ENCODE measurements at places on chromosomes 7 and 10.

DNA sequence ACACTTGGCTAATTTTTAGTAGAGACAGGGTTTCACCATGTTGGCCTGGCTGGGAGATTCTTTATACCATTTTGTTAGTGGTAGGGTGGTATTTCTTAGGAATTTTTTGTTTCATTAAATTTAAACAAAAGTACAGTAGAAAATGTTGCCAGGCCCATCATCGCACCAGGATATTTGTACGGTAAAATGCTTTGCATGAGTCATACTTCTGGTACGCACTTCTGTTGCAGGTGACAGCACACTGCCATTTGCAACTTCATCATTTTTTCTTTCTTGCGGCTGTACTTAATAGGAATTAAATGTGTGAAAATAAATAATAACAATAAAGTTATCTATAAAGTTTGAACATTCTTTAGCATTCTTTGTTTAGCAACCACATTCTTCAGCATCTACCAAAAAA is 195.6 kb downstream of the SKAP2 start:
- DNase-seq, result no peak

DNA sequence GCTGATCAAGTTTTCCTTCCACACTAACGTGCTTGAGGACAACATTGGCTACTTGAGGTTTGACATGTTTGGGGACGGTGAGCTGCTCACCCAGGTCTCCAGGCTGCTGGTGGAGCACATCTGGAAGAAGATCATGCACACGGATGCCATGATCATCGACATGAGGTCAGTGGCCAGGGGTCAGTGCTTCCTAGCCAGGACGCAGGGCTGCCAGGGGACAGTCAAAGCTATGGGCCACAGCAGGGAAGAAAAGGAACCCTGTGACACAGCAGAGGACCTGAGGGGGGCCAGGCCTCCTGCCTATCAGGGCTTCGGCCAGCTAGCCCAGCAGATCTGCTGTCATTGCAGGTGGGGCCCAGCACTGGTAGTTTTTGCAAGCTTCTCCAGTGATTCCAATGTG is 5.2 kb downstream of the RBP3 start:
- DNase-seq, result no peak

- no peak for DNase-seq
Observed at GRCh38 chr7:50754241-50754640, 28.5 kb downstream of the GRB10 start.

DNA sequence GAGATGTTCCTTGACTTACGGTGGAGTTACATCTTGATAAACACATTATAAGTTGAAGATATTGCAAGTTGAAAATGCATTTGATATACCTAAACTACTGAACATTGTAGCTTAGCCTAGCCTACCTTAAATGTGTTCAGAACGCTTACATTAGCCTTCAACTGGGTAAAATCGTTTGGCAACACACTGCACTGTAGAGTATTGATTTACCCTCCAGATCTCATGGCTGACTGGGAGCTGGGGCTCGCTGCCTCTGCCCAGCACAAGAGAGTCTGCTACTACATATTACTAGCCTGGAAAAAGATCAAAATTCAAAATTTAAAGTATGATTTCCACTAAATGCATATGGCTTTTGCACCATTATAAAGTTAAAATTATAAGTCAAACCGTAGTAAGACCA is 7.5 kb upstream of the AGR3 start:
- DNase-seq, result no peak

- no peak for DNase-seq
Observed at GRCh38 chr7:132270517-132270916, 305.8 kb downstream of the PLXNA4 start.

DNA sequence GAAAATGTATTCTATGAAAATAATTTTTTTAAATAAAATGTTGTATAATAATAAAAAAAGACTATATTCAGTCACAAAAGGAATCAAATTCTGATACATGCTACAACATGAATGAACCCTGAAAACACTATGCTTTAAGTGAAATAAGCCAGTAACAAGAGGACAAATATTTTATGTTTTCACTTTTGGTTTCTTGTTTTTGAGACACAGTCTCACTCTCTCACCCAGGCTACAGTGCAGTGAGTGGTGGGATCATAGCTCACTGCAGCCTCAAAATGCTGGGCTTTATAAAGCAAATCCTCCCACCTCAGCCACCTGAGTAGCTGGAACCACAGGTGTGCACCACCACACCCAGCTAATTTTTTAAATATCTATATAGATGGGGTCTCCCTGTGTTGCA is 64.2 kb downstream of the CNOT4 start:
- no peak for DNase-seq

DNA sequence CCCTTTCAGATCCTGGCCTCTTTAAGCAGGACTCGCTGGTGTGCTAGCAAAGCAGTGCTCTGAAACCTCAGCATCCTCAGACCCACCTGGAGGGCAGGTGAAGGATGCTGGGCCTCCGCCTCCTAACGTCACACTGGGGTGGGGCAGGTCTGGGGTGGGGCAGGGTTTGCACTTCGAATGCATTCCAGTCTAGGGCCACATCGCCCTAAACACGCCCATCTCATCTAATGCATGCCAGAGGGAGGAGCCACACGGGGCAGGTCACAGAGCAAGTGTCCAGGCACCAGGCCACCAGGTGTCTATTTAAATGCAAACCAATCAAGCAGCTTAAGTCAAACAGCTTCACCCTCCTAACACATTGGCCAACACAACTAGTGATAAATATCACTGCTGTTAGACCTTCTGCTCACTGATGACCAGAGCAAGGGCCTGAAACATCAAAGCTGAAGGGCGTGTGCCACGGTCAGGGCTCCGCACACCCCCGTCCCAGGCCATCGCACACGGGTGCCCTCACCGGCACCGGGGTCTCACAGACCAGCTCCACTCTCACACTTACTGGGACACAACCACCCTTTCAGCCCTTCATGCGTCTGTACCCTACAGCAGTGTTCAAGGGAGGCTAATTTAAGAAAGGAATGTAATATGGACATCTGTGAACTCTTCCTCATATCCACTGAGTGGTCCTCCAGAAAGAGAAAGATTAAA is 47.1 kb downstream of the DIP2C start:
- DNase-seq, result no peak

DNA sequence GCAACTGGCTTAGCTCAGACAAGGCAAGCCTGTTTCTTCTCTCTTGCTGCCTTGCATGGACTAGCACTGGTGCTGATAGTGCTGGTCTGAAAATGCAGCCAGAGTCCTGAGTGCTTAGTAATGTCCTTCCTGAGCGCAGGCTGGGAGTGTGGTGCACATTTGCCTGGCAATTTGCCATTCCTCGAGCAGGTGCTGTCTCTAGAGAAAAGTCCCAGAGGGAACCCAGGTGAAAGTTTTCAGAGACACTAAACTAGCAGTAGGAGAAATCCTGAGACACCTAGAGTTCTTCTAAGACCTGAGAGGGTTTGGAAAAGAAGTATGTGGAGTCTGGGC is 1.9 kb downstream of the SFTPD start:
- DNase-seq, result no peak

DNA sequence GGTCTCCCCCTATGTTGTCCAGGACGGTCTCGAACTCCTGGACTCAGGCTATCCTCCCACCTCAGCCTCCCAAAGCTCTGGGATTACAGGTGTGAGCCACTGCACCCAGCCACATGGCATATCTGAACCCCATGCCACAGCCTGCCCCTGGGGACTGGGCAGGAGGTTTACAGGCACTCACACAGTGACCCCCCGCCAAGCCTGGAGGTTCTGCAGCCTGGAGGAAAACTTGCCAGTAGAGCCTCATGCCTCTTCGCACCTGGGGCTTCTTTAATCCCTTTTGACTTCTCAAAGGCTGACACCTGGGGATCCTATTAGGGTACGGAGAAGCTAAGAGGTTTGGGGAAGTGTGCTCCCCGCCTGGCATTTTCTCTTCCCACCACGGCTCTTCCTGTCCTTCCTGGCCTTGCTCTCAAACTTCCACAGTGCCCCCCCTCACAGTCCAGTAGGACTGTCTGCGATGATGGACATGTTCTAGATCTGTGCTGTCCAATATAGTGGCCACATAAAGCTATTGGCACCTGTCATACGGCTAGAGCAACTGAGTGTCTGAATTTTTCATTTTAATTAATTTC is 11.4 kb upstream of the KCP start:
- no peak for DNase-seq

- DNase-seq, result no peak
Observed at GRCh38 chr10:71821909-71822763, 28.9 kb downstream of the PSAP start.

DNA sequence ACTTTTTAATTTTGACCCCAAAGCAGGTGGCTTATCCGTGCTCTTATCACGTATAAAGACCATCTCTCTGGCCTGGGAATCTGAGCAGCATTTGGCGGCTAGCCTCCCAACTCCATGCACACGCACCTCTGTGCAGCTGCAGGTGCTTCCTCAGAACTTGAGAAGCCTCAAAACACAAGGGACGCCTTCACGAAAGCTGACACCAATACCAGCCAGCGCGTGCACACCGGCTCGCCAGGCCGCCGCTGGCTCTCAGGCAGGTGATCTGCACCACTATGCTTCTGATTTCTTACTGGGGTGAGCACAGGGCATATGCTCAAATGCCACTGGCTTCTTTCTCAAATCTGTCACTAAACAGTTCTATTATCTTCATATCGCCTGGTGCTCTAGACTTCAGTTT is 145.0 kb downstream of the PARD3 start:
- DNase-seq, result no peak

- DNase-seq, result no peak
Observed at GRCh38 chr7:95718577-95719410, 53.6 kb upstream of the DYNC1I1 start.

DNA sequence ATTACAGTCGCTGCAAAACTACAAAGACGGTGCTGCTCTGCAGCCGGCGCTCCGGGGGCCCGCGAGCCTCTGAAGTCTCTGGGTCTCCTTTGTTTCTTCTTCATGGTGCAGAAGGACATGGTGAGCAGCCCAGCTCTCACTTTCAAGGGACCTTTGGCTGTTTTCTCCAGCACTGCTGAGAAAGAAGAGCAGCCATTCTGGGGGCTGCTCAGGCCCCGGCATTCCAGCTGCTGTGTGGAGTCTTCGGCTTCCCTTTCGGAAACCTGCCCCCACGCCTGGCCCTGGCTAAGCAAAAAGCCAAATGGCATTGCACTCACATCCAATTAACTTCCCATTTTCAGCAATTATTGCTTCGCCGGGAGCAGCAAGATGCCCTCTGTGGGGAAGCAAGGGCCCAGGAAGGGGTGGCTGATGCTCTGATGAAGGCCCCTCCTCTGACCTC is 555.7 kb downstream of the PTPRN2 start:
- DNase-seq, result no peak

GRCh38 chr7:2093843-2094220 is 138.9 kb downstream of the MAD1L1 start:
- no peak for DNase-seq

GRCh38 chr10:87817609-87818504 is at the start of gene ATAD1:
ATAD1 (minus strand) TSS chr10:87818226; CDS start chr10:87814599, 3,627 bp downstream.
- peak; percentile 77 for DNase-seq

DNA sequence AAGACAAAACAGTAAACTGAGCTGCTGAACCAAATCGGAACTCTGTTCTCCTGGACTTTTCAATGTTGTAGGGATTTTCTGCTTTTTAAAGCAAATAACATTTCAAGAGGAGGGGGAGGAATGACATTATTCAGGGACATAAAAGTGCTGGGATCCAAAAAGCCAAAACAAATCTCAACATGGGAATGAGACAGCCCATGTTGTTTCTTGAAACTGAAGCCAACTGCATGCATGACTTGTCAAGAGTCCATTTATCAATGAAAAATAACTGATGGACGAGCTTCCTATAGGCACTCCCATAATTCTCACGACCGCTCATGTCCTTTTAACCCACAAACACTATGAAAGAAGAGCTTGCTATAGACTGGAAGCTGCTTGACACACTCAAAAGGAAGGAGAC is 27.8 kb downstream of the FAM53B start:
- DNase-seq, result no peak

GRCh38 chr7:86925221-86925620 is 134.2 kb downstream of the ELAPOR2 start:
- DNase-seq, result no peak

All from progenitor cell of endocrine pancreas (in vitro differentiated cells).